CD8-positive, alpha-beta memory T cell (primary cell): ENCODE measurements at places on chromosomes 7 and 10.

GRCh38 chr10:61463035-61463909 is 10.1 kb upstream of the TMEM26 start:
- no peak for DNase-seq

DNA sequence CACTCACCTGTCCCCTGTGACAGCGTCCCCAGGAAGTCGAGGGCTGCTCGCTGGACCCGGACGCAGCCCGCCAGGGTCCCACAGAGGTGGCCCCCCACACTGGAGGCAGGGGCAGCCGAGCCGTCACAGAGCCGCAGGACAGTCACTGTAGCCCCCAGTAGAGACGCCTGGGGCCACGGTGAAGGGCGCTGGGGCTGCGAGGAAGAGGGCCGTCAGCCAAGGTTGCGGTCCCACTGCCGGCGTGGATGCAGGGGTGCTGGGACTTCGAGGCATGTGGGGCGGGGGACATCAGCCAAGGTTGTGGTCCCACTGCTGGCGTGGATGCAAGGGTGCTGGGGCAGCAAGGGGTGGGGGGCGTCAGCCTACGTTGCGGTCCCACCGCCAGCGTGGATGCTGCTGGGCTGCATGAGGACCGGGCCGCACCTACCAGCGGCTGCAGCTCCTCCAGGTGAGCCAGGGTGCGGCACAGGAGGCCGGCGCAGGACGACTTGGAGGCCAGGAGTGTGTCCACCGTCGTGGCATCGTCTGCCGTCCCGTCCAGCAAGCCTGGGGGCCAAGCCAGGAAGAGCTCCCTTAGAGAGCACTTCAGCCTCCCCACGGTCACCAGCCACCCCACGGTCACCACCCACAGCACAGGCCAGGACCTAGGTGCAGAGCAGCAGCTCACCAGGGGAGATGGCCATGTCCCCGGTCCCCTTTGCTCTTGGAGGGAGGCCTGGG is 13.9 kb downstream of the BRAT1 start:
- DNase-seq: no peak

DNA sequence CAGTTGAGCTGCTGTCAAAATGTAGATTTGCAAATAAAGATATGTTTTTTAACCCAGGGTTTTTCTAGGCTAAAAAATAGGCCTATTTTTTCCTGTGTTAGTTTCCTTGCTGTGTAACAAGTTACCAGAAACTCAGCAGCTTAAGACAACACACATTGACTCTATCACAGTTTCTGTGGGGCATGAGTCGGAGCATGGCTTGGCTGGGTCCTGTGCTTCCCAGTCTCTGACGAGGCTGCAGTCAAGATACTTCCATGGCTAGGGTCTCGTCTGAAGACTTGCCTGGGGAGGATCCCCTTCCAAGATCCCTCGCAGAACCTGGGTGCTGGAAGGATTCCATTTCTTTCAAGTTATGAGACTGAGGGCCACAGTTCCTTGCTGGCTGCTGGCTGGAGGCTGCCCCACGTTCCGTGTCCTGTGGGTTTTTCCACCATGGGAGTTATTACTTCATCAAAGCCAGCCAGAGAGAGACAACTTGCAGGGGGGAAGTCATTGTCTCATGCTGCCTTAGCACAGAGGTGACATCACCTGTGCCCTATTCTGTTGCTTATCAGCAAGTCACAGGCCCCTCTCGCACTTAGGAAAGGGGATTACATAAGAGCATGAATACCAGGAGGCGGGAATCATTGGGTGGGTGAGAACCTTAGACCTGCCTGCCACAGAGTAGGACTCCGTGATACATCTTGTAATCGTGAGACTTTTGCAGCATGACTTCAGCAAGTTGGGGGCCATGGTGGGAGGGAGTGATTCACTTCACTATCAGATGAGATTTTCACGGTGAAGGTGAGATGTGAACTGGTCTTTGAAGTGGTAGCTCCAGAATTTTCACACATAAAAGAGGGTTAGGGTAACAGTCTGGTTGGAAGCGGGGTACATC is 77.9 kb downstream of the CCNY start:
- no peak for DNase-seq

DNA sequence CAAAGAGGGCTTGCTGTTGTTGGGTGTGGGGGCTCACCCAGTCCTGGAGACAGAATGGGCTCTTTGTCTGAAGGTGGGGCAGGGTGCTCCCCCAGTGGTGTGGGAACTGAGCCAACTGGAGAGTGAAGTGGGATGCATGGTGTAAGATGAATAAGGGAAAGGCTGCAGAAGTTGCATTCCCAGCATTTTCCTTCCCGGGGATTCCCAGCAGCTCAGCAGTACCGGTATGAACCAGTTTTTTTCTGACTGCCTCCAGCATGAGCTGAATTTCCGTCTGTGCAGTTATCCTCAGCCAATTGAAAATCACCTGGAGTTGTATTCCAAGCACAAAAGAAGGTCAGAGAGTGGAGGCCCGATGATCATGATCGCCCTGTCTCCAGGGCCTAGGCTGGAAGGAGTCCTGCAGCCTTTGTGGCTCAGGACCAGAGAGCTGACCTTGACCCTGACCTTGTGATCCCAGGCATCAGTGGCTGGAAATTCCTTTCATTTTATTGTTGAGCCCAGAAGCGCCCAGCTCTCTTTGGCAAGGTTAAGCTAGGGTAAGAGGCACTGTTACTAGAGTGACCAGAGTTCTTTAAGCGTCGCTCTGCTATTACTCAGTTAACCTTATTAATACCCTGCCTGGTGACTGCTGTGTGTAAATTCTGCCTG is 33.4 kb downstream of the OGDH start:
- no peak for DNase-seq

- no peak for DNase-seq
Observed at GRCh38 chr7:77991656-77992055, 193.1 kb downstream of the PHTF2 start.

DNA sequence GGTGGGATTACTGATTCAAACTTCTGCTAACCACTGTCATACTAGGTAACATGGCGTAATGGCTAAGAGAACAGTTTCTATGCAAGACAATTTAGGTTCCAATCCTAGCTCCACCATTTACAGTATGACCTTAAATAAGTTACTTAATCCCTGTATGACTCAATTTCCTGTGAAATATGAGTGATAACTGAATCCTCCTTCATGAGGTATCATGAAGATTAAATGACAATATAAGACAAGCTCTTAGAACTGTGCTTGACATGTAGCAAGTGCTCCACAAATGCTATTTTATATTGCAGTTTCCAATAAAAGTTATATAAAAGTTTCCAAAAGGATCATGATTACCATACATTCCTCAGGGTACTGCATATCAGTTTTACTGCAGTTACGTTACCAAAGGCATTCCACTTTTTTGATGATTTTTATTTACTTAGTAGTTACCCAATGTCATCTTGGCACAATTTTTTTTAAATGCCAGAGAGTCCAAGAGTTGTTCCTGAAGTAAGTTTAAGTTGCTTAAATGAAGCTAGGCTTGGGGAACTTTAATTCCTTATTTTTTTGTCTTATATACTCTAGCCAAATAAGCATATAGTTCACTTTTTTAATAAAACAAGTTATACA is 7.1 kb downstream of the DOCK4 start:
- no peak for DNase-seq

DNA sequence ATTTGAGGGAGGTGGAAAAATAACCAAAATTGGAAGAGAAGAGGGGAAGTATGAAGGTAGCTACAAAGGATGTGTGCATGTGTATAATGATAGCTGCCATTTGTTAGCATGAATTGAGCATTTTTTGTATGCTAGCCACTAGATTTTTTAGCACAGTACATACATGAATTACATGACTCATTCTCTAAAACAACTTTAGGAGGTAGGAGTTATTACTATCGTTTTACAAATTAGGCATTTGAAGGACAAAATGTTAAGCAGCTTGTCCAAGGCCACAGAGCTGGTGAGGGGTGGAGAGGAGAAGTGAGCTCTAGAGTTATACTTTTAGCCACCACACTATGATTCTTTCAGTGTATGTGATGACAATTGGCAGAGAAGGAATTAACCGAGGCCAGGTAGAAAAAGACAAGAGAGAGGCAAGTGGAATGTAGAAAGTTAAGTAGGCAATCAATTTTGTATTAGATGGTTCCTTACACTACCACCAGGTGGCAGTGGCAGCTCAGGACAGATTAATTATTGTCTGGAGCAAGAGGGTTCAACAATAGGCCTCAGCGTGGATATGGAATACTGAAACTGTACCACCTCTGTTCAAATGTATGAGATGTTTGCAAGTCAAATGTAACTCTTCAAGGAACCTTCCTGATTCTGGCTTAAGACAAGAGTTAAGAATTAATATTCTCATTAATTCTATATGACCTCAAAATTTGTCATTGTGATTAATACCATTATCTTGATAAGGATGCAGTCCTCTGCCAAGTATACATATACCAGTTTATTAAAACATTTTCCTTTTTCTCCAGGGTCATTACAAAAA is 128.0 kb downstream of the MBL2 start:
- no peak for DNase-seq

DNA sequence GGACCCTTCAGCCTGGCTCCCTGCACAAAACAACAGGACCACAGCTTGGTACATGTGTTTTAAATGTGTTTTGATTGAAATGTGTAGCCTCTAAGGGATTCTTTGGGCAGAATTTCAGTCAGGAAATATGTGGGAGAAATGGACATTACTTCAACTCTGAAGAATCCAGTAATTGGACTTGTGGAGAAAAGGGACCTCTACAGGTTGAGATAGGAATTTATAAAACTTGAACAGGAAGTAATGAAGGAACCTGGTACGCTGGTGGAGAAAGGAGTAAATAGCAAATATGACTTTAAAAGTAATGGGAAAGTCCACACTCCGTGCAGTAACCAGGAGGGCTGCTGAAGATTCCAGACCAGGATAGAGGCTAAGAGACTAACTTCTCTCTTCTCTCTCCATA is 220.5 kb downstream of the LHFPL3 start:
- DNase-seq: no peak

- DNase-seq: no peak
Observed at GRCh38 chr7:125681508-125681907, 751.9 kb upstream of the POT1 start.

DNA sequence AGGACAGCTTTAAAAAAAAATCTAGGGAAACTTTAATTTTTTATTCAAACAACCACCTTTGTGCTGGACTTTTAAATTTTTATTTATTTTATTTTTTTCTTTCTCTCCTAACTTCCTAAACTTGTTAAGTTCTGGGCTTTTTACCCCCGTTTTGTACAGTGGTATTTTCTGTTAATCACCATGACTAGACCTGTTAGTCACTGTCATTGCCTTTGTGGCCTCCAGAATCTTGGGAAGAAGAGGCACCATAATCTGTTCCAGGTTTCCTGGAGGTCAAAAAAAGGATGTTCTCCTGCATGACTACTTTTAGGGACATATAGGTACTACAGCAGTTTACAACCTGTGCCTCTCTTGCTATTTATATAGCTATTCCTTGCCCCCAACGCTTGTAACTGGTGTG is 31.1 kb upstream of the DDX50 start:
- no peak for DNase-seq

GRCh38 chr10:561721-562120 is 127.7 kb downstream of the DIP2C start:
- DNase-seq: no peak
